ENCODE measurements at places on chromosomes 11 and 22. TPM values are rescaled to one million over a fixed set of nuclear protein-coding genes. Genes with fewer than 3 reads are reported as not detected.

RTN4RL2 gene
- 0.48 TPM for total RNA-seq

SAA4 gene
- total RNA-seq = 1.3 TPM

PYGM gene
- 0.27 TPM for total RNA-seq

GRCh38 chr22:20509344-20510047 lies 2.1 kb downstream of the MED15 start:
- DNase-seq = peak; percentile 81

DNA sequence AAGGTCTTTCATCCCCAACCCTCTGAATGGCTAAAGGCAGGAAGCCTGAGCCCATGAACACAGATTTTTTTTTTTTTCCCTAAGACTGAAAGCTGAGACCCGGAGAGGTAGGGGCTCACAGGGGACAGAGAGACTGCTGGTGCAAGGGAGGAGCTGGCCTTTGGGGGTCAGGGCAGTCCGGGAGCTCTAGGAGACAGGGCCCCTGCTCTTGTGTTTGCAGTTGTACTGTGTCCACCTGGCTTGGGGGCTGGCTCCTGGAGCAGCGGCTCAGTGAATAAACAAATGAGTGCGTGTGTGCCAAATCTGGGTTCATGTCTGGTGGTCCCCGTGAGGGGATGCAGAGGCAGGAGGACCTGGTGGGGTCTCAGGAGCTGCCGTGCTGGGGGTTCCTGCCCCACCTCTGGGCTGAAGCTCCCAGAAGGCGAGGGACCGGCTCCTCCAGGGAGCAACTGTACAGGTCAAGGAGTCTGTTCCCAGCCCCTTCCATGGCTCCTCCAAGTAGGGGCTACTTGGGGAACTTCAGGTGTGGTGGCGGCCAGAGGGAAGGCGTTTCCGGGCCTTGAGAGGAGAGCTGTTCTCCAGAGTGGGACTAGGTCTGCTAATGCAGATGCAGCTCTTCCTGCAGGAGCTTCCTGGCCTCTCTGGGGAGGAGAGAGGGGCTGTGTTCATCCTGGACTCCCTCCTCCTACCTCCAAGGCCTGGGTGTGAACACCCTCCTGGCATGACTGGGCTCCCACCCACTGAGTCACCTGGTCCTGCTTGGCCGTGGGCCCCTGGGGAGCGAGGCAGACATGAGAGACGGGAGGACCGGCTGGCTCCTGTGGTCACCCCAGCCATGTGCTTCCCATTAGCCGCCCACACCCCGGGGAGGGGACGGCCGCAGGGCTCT lies 57.6 kb downstream of the FBXO7 start:
- peak; percentile 28 for DNase-seq

All from kidney epithelial cell (primary cell).